ENCODE measurements at places on chromosomes 16 and 17. TPM values are rescaled to one million over a fixed set of nuclear protein-coding genes. Genes with fewer than 3 reads are reported as not detected.
A peak's percentile ranks its signal among the peaks of the same experiment; 100 is the strongest.

The RGS9 gene
- total RNA-seq, result 11.3 TPM

The UTS2R gene
- total RNA-seq, result 0.76 TPM

The FOXO3B gene
- total RNA-seq, result 9.9 TPM

DNA sequence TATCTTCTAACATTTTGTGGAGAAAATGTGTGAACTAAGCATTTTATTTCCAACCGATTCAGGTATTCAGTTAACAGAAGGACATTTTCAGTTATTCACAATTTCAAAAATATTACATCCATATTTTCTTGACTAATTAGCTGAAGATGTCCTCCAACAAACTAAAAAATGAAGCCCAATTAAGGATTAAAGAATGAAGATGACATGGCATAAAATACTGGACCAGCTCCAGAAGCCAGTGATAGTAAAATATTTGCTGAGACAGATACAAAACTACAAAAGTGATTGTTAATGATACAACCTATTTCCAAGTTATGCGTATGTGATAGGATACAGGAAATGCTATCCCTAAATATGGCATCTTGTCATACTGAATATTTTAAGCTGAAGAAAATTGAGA, 48.6 kb downstream of the PMP22 start:
- no peaks in the 10 kb centered on the region for H3K36me3 ChIP-seq
- H3K27me3 ChIP-seq, result no peaks in the 10 kb centered on the region
- H3K4me1 ChIP-seq, result peaks cover 5% of the 10 kb centered on the region
- H3K27ac ChIP-seq, result no peak overlapping the region
- no peak overlapping the region for H3K4me3 ChIP-seq

DNA sequence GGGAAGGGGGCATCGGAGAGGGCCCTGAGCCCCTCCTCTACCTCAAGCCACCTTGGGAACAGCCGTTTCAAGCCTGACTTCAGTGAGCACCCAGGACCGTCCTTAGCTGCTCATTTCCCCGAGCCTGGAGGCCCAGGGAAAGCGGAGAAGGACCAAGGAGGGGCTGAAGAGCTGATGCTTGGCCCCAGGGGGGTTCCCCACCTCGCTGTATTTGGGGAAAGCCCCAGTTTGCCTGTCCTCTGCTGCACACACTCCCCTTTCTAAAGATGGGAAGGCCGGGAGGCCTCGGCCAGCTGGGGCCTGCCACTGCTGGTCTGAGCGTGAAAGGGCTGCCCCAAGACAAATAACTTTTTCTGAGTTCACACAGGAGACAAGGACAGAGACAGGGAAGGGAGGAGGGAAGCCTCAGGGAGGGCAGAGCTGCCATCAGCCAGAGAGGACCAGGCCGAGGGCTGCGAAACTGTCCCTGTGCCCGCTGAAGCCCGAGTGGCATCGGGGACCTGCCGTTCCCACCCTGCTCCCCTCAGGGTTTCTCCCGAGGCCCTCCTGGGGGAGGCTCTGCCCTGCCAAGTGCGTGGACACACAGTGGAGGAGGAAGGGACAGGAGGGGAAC, 11.6 kb downstream of the ZACN start:
- H3K27me3 ChIP-seq, result no peaks in the 10 kb centered on the region
- no peak for DNase-seq
- H3K4me3 ChIP-seq, result no peak overlapping the region
- no peak overlapping the region for H3K27ac ChIP-seq
- peaks cover 41% of the 10 kb centered on the region for H3K36me3 ChIP-seq

- no peak overlapping the region for H3K27ac ChIP-seq
- H3K27me3 ChIP-seq, result no peaks in the 10 kb centered on the region
- DNase-seq, result no peak
- peaks cover 10% of the 10 kb centered on the region for H3K36me3 ChIP-seq
- H3K4me3 ChIP-seq, result no peak overlapping the region
These were observed 95.7 kb downstream of the HS3ST3B1 start for GRCh38 chr17:14396547-14396946.

The RNF43 gene
- 3.5 TPM for total RNA-seq

The TBC1D3 gene
- not detected for total RNA-seq

The QPRT gene
- 182 TPM for total RNA-seq

The TBC1D3C gene
- not detected for total RNA-seq

The BHLHA9 gene
- not detected for total RNA-seq

The SHISA9 gene
- total RNA-seq, result 38.8 TPM

The ERN2 gene
- total RNA-seq, result 3.9 TPM

DNA sequence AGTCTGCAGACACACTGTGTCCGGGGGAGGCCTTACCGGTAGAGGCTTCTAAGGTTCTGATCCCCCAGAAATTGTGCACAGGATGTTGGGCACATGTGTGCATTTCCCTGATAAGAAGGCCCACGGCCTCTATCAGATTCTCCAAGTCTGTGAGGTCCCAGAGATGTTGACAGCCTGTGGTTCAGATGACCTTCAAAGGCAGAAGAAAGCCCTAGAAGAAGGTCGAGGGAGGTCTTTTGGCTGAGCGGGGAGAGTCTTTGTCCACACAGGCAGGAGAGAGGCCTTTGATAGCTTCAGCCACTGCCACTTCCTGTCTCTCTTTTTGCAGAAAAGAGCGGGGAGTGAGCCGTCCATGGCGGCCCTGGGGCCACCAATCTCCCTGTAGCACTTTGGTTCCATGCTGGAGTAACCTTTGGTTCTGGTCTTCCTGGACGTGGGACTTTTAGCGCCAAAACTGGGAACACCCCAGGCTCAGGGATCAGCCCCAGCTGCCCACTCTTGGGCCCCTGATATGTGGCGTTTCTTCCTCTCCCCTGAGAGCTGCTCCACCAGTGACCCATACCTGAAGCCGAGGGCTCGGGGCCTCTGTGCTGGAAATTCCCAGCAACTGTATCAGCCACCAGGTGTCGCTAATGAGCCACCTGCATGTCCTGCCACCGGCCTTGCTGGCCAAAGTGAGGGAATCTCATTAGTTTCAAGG, 28.1 kb upstream of the LGALS9 start:
- H3K4me1 ChIP-seq, result peaks cover 7% of the 10 kb centered on the region
- H3K4me3 ChIP-seq, result no peak overlapping the region
- H3K27me3 ChIP-seq, result no peaks in the 10 kb centered on the region
- H3K36me3 ChIP-seq, result peaks cover 16% of the 10 kb centered on the region
- H3K27ac ChIP-seq, result no peak overlapping the region

The DOC2B gene
- total RNA-seq, result 2.7 TPM

- no peaks in the 10 kb centered on the region for H3K27me3 ChIP-seq
- no peak for DNase-seq
- no peak overlapping the region for H3K4me3 ChIP-seq
- H3K27ac ChIP-seq, result no peak overlapping the region
- H3K36me3 ChIP-seq, result no peaks in the 10 kb centered on the region
These were observed 124.0 kb downstream of the SEC14L1 start for GRCh38 chr17:77264617-77265230.

DNA sequence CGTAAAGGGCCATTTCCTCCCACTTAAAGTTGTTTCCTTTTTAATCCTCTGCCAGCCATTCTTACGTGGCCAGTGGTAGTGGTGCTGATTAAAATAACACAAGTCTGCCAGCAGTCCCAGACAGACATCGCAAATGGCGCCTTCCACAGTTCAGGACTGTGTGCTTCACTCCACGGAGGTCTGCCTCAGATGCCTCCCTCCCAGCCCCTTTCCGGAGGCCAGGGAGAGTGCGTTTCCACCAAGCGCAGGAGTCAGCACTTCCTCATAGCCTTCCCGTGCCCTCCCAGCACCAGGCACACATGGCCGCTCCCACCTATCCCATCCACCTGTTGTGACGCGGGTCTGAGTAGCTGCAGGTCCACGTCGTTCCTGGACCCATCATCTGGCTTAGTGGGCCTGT, 205.6 kb downstream of the RPTOR start:
- DNase-seq, result no peak
- peaks cover 8% of the 10 kb centered on the region for H3K36me3 ChIP-seq
- H3K4me1 ChIP-seq, result peaks cover 15% of the 10 kb centered on the region
- H3K27me3 ChIP-seq, result no peaks in the 10 kb centered on the region

GRCh38 chr17:2905269-2905668, 109.0 kb downstream of the RAP1GAP2 start:
- H3K27me3 ChIP-seq, result no peaks in the 10 kb centered on the region
- H3K36me3 ChIP-seq, result peaks cover 43% of the 10 kb centered on the region
- H3K27ac ChIP-seq, result peak overlapping the region; percentile 63

DNA sequence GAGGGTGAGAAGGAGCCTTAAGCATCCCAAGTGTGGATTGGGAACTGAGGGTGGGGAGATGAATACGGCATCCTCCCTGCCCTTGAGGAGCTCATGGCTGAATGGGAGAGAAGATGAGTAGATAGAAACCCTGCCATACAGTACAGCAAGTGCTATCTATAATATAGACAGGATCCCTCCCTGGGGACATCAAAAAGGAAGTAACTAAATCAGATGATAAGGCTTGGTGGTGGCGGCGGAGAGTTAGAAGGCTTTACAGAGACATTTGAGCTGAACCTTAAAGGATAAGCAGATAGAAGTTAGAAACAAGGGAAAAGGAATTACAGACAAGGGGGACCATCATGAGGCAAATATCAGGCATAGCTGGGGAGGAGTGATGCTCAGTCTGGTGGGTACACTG, 67.5 kb upstream of the TMEM132E start:
- no peak overlapping the region for H3K27ac ChIP-seq
- no peaks in the 10 kb centered on the region for H3K36me3 ChIP-seq
- no peak overlapping the region for H3K4me3 ChIP-seq
- peaks cover 31% of the 10 kb centered on the region for H3K27me3 ChIP-seq
- H3K4me1 ChIP-seq, result no peaks in the 10 kb centered on the region

The HOXB7 gene
- total RNA-seq, result 0.14 TPM

- H3K4me1 ChIP-seq, result peaks cover 32% of the 10 kb centered on the region
- no peak overlapping the region for H3K4me3 ChIP-seq
- no peaks in the 10 kb centered on the region for H3K27me3 ChIP-seq
- no peaks in the 10 kb centered on the region for H3K36me3 ChIP-seq
These were observed 18.0 kb downstream of the CCR7 start for GRCh38 chr17:40547079-40547784.

GRCh38 chr16:81181013-81181720, 57.3 kb upstream of the BCO1 start:
- H3K4me1 ChIP-seq, result peaks cover 20% of the 10 kb centered on the region
- H3K27me3 ChIP-seq, result no peaks in the 10 kb centered on the region
- DNase-seq, result peak; percentile 88
- H3K27ac ChIP-seq, result peak overlapping the region; percentile 96
- no peaks in the 10 kb centered on the region for H3K36me3 ChIP-seq

DNA sequence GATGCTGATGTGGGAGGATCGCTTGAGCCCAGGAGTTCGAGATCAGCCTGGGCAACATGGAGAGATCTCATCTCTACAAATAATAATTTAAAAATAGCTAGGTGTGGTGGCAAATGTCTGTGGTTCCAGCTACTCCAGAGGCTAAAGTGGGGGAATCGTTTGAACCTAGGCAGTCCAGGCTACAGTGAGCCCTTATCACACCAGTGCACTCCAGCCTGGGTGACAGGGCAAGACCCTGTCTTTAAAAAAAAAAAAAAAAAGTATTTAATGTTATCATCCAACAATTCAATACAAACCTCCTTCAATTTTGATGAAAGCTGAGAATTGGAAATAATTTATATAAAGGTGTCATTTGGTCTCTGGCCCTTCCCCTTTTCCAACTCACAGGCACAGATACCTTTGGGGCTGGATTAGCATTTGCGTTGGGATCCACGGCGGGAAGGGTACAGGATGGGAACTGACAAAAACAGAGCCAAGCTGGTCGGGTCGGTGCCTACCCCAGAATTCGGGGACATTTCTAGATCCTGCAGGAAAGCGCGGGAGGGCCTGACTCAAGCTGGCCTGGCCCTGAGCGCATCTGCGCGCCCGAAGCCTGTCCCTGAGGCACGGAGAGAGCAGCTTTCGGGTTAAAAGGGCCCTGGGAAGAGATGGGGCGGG, 860 bp upstream of the DCAF7 start:
- H3K4me3 ChIP-seq, result peak overlapping the region; percentile 97
- DNase-seq, result no peak
- peaks cover 21% of the 10 kb centered on the region for H3K4me1 ChIP-seq
- H3K27ac ChIP-seq, result peak overlapping the region; percentile 94
- H3K27me3 ChIP-seq, result no peaks in the 10 kb centered on the region

The CCL17 gene
- total RNA-seq, result not detected

- peaks cover 70% of the 10 kb centered on the region for H3K4me1 ChIP-seq
- no peak overlapping the region for H3K27ac ChIP-seq
- DNase-seq, result peak; percentile 33
- peak overlapping the region; percentile 18 for H3K4me3 ChIP-seq
- no peaks in the 10 kb centered on the region for H3K36me3 ChIP-seq
These were observed 4.2 kb downstream of the LHX1 start for GRCh38 chr17:36941265-36942010.

DNA sequence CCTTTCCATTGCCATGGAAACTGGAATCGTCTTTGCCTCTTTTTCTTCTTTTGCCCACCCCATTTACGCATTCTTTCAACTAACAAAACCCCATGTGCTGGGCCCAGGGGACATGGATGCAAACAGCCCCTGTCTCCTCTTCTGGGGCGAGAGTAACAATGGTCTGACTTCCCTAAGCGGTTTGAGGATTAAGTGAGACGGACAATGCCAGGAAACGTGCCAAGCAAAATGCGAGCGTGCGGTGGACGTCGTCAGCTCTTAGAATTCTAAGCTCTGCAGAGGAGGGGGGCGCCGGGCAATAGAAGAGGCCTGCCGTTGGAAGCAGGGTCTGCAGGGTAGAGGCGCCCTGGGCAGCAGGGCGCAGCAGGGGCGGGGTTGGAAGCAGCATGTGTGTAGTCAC, 42.4 kb upstream of the JPH3 start:
- H3K36me3 ChIP-seq, result peaks cover 3% of the 10 kb centered on the region
- no peak overlapping the region for H3K27ac ChIP-seq
- H3K4me1 ChIP-seq, result no peaks in the 10 kb centered on the region
- DNase-seq, result no peak
- no peaks in the 10 kb centered on the region for H3K27me3 ChIP-seq

All from WTC11 (cell line).